ENCODE measurements at places on chromosomes 2 and 18.

GRCh38 chr2:45643543-45644542 lies 7.6 kb upstream of the PRKCE start:
- H3K4me1 ChIP-seq, result peaks cover 3% of the 10 kb centered on the region
- peak overlapping the region; percentile 72 for H3K4me3 ChIP-seq
- no peaks in the 10 kb centered on the region for H3K27me3 ChIP-seq
- peak; percentile 39 for DNase-seq
- peak overlapping the region; percentile 29 for H3K27ac ChIP-seq

- H3K27ac ChIP-seq, result no peak overlapping the region
- no peaks in the 10 kb centered on the region for H3K36me3 ChIP-seq
- no peaks in the 10 kb centered on the region for H3K27me3 ChIP-seq
- H3K4me1 ChIP-seq, result no peaks in the 10 kb centered on the region
Measured at GRCh38 chr2:237979331-237979730, 12.5 kb downstream of the UBE2F start.

DNA sequence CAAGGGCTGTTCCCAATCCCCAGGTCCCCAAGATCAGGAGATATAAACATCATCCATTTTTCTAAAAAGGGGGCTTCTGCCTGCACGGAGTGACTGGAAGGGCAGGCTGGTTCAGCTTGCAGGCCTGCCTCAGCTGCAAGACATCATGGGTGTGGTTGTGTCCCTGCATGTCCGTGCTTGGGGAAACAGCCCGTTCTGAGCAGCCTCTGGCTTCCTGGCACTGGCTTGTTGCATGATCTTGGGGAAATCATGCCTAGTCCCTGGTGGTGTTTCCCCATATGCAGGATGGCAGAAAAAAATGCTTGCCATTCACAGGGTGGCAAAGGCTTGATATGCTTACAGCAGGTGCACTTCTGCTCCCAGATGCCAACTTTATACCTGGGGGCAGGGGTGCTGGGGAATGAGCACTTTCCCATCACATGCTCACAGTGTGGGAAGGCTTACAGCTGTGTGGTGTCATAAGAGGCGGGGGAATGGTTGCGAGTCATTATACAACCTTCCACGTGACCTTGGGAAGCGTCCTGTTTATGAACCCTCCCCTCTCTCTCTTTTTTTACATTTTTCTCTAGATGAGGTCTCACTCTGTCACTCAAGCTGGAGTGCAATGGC lies 7.2 kb downstream of the PCARE start:
- H3K27ac ChIP-seq, result peak overlapping the region; percentile 87
- H3K36me3 ChIP-seq, result no peaks in the 10 kb centered on the region
- no peaks in the 10 kb centered on the region for H3K27me3 ChIP-seq

GRCh38 chr2:46286715-46287114 lies 10.5 kb upstream of the EPAS1 start:
- no peaks in the 10 kb centered on the region for H3K36me3 ChIP-seq
- H3K27ac ChIP-seq, result no peak overlapping the region

DNA sequence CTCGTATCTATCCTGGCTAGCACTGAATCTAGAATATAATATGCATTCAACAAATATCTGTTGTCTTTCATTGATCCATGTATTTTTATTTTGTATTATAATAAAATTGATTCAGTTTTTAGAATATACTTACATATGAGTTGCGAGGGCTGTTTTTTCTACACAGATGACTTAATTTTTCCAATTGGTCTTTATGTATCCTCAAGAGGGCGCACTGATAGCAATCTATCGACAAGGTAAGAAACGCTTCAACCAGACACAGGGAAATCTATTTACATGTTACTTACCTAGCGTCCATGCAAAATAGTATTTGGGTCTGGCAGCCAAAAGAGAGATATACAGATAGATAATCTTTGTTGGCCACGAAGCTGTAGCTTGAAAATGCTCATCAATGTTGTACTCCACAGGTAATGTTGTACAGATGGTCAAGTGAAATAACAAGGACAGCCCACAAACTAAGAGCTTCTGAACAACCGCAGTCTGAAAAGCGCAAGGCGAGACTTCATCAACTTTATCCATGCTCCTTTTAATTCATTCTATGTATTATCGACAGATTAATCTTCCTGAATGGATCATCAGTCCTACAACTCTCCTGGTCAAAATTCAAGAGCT lies 35.5 kb upstream of the KIDINS220 start:
- no peak overlapping the region for H3K4me3 ChIP-seq
- H3K36me3 ChIP-seq, result no peaks in the 10 kb centered on the region
- no peaks in the 10 kb centered on the region for H3K4me1 ChIP-seq
- no peaks in the 10 kb centered on the region for H3K27me3 ChIP-seq
- DNase-seq, result no peak

DNA sequence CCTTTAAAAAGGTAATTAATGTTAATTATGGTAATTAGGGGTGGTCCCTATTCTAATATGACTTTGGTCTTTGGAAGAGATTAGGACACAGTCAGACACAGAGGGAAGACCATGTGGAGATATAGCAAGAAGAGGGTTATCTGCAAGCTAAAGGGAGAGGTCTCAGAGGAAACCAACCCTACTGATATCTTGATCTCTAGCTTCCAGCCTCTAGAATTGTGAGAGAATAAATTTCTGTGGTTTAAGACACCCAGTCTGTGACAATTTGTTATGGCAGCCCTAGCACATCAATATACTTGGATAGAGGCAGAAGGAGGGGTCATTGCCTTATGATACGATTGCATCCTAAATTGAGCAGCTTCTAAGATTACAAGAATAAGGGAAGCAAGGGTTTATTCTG lies 21.3 kb upstream of the NT5C1B start:
- H3K36me3 ChIP-seq, result no peaks in the 10 kb centered on the region
- DNase-seq, result no peak
- no peaks in the 10 kb centered on the region for H3K27me3 ChIP-seq
- no peak overlapping the region for H3K27ac ChIP-seq
- H3K4me3 ChIP-seq, result no peak overlapping the region
- H3K4me1 ChIP-seq, result no peaks in the 10 kb centered on the region

DNA sequence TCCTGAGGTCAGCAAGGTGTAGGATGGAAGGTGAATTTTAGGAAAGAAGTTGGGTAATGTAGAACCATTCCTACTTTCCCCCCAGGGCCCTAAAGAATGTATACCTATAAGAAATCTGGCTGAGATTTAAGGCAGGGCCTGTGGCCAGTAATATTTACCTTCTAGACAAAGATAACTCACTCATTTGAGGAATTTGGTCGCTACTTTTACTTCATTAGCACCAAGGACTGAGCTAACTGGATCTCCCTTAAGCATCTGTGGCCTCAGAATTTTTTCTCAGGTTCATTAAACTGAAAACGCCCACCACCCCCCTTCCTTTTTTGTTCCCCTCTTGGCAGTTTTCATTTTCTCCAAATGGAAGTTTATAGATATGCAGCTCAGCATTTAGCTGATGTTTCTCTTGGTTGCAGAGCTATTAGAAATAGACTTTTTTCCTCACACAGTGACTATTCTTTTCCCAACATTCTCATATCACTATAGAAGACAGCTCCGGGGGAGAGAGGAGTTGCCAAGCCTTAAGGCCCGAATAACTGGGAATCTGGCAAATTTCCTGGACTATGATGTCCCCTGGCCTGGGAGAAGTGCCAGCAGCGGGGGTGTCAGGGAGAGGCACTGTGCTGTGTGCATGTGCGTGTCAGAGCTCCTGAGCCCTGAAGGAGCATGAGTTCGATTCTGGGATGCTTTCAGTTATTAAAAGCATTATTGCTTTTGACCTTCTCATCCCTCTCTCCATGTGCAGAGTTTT lies 310.9 kb downstream of the PRKCE start:
- H3K27ac ChIP-seq, result peak overlapping the region; percentile 77
- H3K36me3 ChIP-seq, result no peaks in the 10 kb centered on the region
- peaks cover 18% of the 10 kb centered on the region for H3K4me1 ChIP-seq
- H3K27me3 ChIP-seq, result no peaks in the 10 kb centered on the region
- H3K4me3 ChIP-seq, result no peak overlapping the region

DNA sequence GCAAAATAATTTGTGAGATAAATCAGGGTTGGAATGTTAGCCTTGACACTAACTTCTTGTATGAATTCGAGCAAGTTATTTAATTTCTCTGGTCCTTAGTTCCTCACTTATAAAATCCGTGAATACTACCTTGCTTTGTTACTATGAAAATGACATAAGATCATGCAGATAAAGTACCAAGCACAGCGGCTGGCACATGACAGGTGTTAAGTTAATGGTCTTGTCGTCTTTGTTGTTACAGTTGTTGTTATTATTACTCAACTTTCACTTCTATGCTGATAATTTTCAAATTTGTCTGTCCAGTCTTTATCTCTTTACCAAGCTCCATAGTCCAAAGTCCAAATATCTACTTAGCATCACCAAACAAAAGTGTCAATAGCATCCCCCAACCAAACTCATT lies 482.1 kb downstream of the ARHGAP15 start:
- no peak for DNase-seq
- H3K27me3 ChIP-seq, result no peaks in the 10 kb centered on the region
- H3K36me3 ChIP-seq, result no peaks in the 10 kb centered on the region
- H3K4me3 ChIP-seq, result no peak overlapping the region

DNA sequence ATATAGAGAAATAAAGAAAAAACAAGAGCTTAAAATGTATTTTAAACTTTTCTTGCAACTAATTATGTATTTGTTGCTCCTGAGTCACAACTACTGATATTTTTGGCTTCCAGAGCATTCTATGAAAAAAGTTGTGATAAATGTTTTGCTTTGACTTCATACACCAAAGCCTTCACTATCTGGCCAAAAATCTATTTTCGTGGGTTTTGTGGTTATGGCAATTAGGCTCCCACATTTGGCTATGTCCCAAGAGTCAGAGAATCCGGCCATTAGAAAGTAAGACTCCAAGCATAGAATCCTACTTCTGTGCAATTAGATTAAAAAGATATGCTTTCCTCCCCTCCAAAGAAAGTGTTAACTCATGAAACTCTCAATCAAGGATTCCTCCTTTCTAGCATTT lies 1456.1 kb upstream of the ACVR2A start:
- DNase-seq, result no peak
- no peaks in the 10 kb centered on the region for H3K4me1 ChIP-seq
- H3K4me3 ChIP-seq, result no peak overlapping the region
- H3K27me3 ChIP-seq, result no peaks in the 10 kb centered on the region
- no peak overlapping the region for H3K27ac ChIP-seq

DNA sequence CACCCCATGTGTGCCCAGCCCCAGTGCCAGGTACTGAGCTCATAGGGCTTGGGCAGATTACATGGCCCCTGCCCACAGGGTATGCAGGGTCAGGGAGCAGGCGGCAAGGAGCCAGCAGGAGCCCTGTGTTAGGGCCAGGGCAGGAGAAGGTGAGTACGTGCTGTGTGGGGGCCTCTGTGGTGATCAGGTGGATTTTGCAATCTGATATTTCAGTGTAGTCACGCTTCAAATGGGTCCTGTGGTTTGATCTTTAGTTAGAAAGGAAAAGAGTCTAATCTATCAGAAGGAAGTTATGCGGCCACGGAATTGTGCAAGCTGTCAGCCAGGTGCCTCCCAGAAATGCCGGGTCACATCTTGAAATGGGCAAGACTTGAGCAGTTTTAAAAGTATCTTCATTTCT lies 13.9 kb downstream of the UBE2F start:
- no peaks in the 10 kb centered on the region for H3K4me1 ChIP-seq
- no peaks in the 10 kb centered on the region for H3K36me3 ChIP-seq
- H3K27me3 ChIP-seq, result no peaks in the 10 kb centered on the region
- H3K4me3 ChIP-seq, result no peak overlapping the region
- H3K27ac ChIP-seq, result no peak overlapping the region

GRCh38 chr2:19292007-19292406 lies 66.4 kb downstream of the OSR1 start:
- no peaks in the 10 kb centered on the region for H3K4me1 ChIP-seq
- H3K36me3 ChIP-seq, result no peaks in the 10 kb centered on the region
- H3K27me3 ChIP-seq, result no peaks in the 10 kb centered on the region
- no peak overlapping the region for H3K27ac ChIP-seq
- DNase-seq, result no peak

- no peaks in the 10 kb centered on the region for H3K4me1 ChIP-seq
- no peak overlapping the region for H3K27ac ChIP-seq
- no peaks in the 10 kb centered on the region for H3K36me3 ChIP-seq
- H3K27me3 ChIP-seq, result no peaks in the 10 kb centered on the region
- DNase-seq, result no peak
Measured at GRCh38 chr2:168673265-168674189, 128.9 kb upstream of the NOSTRIN start.

DNA sequence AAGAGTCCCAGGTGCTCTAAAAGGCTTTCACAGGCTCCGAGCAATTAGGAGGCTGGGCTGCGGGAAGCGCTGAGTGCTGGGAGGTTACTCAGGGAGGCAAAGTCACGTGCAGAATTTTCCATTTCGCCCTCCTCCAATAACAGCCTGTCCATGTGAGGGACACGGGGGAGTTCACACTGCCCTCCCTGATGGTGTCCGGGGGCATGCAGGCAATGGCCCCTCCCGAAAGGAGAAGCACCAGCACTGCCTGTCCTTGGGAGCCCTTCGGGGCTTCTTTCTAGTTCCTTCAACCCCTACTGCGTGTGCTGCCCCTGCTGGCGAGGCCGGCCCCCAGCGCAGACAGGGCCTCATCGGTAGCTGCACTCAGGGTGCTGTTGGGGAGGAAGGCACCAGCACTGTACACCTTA lies 63.1 kb upstream of the HPCAL1 start:
- H3K36me3 ChIP-seq, result no peaks in the 10 kb centered on the region
- DNase-seq, result no peak
- no peak overlapping the region for H3K27ac ChIP-seq
- H3K4me3 ChIP-seq, result no peak overlapping the region
- no peaks in the 10 kb centered on the region for H3K4me1 ChIP-seq
- no peaks in the 10 kb centered on the region for H3K27me3 ChIP-seq

DNA sequence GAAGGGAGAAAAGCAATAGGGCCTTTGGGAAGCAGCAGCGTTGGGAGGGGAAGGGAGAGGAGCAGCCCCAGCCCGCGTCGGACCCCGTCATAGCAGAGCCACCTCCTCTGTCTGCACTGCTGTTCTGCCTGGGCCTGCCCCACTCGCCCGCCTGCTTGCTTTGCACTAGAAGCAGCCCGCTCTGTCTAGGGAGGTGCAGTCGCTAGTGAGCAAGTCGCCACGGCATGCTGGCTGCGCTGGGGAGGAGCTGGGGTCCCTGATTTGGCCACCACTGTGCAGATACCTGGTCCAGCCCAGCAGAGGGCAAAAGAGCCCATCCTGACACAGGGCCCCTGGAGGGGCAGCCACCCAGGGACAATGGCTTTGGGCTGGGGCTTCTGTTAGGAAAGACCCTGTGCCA lies 8.0 kb upstream of the TMEM214 start:
- H3K4me1 ChIP-seq, result no peaks in the 10 kb centered on the region
- H3K27ac ChIP-seq, result no peak overlapping the region
- no peaks in the 10 kb centered on the region for H3K36me3 ChIP-seq

All from breast epithelium (tissue), 4 donors.